ENCODE measurements at places on chromosomes 13 and 19.

- no peak for DNase-seq
These were observed 13.9 kb downstream of the FCHO1 start for GRCh38 chr19:17765069-17765618.

DNA sequence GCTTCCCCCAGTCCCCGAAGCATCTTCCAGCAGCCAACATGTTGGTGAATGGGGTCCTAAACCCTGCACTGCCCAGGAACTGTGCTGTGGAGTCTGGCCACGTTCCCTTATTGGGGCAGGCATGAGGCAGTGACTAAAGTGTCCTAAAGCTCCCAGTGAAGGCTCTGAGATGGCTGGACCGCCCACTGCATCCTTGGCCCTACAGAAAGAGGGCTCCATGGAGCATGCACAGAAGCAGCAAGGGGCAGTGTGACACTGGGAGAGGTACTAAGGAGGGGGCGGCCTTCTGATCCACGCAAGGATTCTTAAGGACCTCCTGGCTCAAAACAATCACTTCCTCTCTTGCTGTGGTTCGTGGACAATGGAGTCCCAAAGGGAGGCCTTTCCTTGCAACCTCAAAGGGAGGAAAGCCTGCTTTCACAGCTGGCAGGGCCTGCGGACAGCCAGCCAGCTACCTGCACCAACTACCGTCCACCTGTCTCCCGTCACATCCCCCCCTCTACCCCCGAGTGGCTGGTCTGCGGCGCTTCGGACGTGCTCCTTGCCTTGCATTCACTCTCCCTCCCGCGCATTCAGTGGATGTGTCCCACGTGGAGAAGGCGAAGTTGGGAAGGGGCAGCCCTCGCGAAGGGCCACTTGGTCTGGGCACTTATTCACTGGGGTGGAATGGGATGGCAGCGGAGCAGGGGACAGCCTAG is 63.9 kb upstream of the STARD13 start:
- peak; percentile 3 for DNase-seq

- DNase-seq, result peak; percentile 52
These were observed 113.1 kb downstream of the PCDH9 start for GRCh38 chr13:67117010-67117550.

GRCh38 chr19:7421941-7422744 is 66.7 kb downstream of the PEX11G start:
- no peak for DNase-seq

DNA sequence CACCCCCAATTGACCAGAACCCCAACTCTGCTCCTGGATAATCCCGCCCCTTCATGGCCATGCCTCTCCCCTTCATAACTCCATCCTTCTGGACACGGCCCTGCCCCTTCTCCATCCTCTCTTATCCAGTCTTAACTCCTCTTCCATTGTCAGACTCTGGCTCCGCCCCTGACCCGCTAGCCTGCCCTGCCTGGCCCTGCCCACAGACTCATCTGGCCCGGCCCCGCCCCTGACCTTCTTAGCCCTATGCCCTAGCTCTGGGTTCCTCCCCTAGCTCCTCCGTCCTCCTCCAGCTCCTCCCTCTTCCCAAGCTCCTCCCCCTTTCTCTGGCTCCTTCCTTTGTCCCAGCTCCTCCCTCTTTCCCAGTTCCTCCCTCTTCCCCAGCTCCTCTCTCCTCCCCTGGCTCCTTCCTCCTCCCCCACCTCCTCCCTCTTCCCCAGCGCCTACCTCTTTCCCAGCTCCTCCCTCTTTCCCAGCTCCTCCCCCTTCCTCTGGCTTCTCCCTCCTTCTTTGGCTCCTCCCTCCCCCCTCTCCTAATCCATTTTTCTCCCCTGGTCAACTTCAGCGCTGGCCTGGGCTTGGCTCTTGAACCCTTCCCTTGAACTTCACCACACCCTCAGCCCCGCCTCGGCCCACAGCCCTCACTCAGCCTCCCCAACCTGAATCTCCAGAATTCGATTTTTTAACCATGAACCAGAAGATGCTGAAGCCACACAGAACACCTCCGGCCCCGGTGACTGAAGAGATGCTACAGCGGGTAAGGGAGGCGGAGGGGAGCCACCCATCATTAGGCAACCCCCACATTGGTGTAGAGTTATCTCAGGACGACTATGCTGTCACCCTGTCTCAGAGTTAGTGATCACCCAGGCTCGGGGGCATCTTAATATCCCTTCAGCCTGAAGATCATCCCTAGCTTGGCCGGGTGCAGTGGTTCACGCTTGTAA is 9.2 kb upstream of the ZNF358 start:
- peak; percentile 77 for DNase-seq

- no peak for DNase-seq
These were observed 416 bp upstream of the DOCK9 start for GRCh38 chr13:98978280-98978679.

DNA sequence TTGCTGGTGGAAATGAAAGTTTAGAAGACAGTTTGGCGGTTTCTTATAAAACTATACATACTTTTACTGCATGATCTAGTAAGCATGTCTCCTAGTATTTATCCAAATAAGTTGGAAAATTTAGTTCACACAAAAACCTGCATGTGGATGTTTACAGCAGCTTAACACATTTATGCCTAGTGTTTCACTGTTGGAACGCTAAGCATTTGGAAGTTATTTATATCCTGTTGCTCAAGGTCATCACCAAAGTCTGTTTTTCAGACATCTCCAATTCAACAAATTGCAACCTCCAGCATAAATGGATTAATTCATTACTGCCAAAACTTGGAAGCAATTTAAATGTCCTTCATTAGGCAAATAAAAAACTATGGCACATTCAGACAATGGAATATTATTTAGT is 461.8 kb downstream of the SUCLA2 start:
- DNase-seq, result no peak

DNA sequence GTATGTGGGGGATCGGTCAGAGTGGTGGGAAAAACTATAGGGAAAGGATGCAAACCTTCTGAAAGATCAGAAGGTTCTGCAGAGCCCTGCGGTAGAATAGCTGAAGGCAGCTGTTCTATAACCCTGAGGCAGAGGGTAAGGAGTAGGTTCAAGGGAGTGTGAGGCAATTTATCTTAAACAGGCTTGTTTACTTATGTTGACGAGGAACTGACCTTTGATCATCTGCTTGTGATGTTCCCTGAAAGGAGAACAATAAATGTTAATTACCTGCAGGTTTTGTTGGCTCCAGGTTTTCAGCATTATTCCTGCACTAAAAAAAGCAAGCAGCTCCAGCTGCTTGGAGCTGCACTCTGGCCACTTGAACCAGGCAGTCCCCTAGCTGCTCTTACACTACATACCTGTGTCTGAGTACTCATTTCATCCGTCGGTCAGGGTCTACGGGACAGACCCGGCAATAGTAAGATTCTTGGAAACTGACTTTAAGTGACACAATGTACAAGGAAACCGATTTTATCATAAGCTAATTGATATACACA is 202.1 kb downstream of the TBC1D4 start:
- DNase-seq, result no peak

- no peak for DNase-seq
These were observed 15.9 kb upstream of the PAK4 start for GRCh38 chr19:39109641-39110040.

GRCh38 chr13:113520571-113520970 is 30.1 kb upstream of the DCUN1D2 start:
- DNase-seq, result no peak

- peak; percentile 59 for DNase-seq
These were observed 12.4 kb downstream of the TMEM143 start for GRCh38 chr19:48351341-48351752.

DNA sequence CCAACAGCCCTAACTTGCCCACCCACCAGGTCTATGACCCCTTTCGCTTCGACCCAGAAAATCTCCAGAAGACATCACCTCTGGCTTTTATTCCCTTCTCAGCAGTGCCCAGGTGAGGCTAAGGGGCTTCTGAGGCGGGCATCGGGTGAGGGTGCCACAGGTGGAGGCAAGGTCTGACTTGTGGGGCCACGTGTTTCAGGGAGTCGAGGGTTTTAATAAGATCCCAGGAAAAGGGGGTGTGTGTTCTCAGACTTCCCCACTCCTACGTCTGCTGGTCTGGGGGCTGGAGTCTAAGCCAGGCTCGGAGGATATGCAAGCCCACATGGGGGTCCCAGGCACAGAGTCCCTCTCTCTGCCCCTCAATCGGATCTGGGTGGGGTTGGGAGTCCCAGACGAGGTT is 30.9 kb upstream of the CYP4F8 start:
- DNase-seq, result no peak

- no peak for DNase-seq
These were observed 2.8 kb upstream of the USF2 start for GRCh38 chr19:35265900-35266519.

- DNase-seq, result no peak
These were observed 62.9 kb upstream of the KLHL1 start for GRCh38 chr13:70171151-70171550.

DNA sequence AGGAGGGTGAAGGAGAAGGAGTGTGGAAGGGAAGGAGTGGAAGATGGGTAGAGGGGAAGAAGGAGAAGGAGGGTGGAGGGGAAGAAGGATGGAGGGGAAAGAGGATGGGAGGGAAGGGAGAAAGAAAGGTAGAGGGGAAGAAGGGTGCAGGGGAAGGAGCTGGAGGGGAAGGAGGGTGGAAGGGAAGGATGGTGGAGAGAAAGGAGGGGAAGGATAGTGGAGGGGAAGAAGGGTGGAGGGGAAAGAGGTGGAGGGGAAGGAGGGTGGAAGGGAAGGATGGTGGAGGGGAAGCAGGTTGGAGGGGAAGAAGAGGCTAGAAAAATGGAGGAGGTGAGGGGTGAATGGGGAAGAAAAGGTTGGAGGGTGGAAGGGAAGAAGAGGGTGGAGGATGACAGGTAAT is 927.9 kb downstream of the UQCRFS1 start:
- no peak for DNase-seq

GRCh38 chr13:30523211-30523610 is 57.5 kb upstream of the HMGB1 start:
- no peak for DNase-seq

DNA sequence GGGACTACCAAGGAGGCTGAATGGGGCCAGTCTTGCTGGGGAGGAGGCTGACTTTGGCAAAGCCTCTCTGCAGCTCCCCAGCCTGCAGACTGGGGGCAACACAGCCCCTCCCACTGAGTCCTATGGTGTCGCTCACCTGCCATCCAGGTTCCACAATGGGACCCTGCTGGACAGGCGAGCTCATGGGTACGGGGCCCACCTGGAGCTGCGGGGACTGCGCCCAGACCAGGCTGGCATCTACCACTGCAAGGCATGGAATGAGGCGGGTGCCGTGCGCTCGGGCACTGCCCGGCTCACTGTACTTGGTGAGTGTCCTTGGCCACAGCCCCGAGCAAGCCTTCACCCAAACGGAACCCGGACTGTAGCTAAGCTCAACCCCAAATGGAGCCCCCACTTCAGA is 5.0 kb downstream of the CILP2 start:
- no peak for DNase-seq

GRCh38 chr19:720345-721160 is 11.8 kb downstream of the PALM start:
- DNase-seq, result no peak

- DNase-seq, result peak; percentile 33
These were observed 1.8 kb upstream of the CEACAM8 start for GRCh38 chr19:42596391-42597072.

GRCh38 chr19:51450730-51451307 is 7.4 kb downstream of the SIGLEC8 start:
- no peak for DNase-seq

GRCh38 chr13:98910501-98910951 is 67.3 kb downstream of the DOCK9 start:
- no peak for DNase-seq

DNA sequence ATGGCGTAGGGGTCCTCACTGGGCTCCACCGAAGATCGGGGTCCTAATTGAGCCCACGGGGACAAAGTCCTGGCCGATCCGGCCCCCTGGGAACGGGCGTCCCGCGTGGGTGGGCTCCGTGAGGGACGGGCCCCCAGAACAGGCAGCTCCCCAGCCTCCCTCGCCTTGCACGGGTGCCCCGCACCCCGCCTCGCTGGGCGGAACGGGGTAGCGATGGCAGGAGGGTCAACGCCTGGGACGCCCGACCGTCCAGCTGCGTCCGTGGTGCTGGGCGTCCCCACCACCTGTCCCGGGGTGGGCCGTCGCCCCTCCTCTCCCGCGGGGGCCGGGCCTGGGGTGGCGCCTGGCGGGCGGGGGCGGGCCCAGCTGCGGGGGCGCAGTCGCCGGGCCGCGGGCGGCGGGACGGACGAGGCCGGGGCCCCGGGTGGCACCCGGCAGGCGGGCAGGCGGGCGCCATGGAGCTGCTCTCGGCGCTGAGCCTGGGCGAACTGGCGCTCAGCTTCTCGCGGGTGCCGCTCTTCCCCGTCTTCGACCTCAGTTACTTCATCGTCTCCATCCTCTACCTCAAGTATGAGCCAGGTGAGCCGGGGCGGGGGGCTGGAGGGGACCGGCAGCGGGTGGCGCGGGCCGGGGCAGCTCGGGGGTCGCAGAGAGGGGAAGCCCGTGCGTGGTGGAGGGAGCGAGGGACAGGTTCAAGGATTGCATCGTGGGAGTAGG is at the start of gene TMEM38A:
Gene TMEM38A, plus strand, starts transcription at position 377 of the 717 bp plus-strand sequence. Its CDS starts 79 bp downstream, at position 456.
- peak; percentile 4 for DNase-seq

DNA sequence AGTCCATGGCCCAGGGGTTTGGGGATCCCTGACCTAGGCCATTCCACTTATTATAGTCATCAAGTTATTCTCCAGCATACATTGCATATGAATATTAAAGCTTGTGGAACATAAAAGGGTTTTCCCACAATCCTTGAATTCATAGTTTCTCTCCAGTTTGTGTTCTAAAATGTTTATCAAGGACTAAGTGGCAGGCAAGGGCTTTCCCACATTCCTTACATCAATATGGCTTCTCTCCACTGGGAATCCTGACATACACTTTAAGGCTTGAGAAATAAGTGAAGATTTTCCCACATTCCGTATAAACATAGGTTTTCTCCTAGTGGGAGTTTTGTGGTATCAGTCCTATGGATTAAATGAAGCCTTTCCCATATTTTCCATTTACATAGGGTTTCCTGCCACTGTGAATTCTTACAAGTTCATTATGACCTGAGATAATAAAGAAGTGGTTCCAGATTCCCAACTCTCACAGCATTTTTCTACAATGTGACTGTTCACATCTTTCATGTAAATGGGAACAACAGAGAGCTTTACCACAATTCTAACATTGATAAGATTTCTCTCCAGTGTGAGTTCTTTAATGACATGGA is 14.5 kb downstream of the ZNF426 start:
- no peak for DNase-seq

GRCh38 chr19:55056827-55057226 is 6.1 kb downstream of the RDH13 start:
- DNase-seq, result no peak

GRCh38 chr19:4456843-4457653 is 546 bp downstream of the UBXN6 start:
- peak; percentile 82 for DNase-seq

- no peak for DNase-seq
These were observed 20.5 kb downstream of the ZNF607 start for GRCh38 chr19:37699057-37699456.

DNA sequence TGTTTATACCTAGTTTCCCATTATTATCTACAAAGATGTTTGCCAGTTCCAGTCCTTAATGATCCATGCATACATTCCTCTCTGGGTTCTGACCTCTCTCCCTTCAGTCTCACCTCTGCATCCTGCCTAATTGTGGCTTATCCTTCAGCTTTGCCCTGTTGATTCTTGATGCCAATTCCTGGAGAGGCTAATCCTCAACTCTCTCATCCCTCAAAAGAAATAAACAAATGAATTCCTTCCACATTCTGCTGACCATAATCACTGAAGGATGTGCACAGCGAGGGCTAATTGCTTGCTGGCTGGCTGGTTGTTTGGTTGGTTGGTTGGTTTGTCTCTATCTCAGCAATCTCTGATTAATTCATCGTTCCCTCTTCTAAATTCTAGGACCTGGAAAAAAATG is 113.8 kb downstream of the IRS2 start:
- DNase-seq, result peak; percentile 82

All from neuronal stem cell (in vitro differentiated cells).